ENCODE measurements at places on chromosomes 11 and 22.

- DNase-seq, result peak; percentile 45
These were observed 2.0 kb downstream of the PDGFB start for GRCh38 chr22:39242595-39243438.

- peak; percentile 4 for DNase-seq
These were observed 1.7 kb upstream of the OR52E5 start for GRCh38 chr11:5891216-5891800.

GRCh38 chr11:124748100-124748418 is 4.0 kb downstream of the VSIG2 start:
- DNase-seq, result no peak

GRCh38 chr11:45730014-45730413 is 64.6 kb upstream of the CHST1 start:
- no peak for DNase-seq

DNA sequence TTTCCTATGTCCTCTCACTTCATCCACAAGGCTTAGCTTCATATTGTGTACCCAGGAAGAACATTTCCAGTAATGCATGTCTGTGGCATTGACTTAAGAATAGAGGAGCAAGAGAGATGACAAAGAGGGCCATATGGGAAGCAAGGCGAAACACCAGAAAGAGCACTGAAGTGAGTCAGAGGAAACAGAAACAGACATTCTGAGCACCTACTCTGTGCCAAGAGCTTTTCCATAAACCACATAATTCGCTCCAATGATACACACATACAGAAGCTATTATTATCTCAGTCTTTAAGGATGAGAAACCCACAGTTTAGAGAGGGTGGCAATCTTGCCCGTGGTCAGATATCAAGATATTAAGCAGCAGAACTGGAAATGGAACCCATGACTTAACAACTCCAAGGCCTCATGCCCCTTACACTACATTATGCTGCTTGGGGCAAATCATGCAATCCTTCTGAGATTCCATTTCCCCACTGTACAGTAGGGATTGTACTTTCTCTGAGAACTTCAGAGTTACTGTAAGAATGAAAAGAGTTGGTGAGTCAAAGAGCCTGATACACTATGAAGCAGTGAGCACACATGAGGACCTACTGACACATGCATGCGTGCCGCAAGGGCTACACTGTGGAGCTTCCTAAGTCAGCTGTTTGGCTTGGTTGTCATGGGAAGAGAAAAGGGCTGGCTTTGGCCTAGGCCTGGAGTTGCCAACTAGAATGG is 126.6 kb downstream of the KCNC1 start:
- no peak for DNase-seq

DNA sequence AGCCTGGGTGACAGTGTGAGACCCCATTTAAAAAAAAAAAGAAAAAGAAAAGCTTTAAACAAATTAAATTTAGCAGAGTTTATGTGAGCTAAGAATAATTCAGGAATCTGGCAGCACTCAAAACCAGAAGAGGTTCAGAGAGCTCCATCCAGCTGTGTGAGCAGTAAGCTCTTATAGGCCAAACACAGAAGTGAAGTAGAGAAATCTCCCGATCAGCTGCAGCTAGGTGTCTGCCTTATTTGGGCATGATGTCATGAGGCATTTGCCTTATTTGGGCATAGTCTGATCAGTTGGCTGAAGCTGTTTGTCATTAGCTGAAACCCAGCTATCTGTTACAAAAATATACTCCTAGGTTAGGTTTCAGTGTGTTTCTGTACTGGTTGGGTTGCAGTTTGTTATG is 8.2 kb downstream of the MS4A15 start:
- no peak for DNase-seq

DNA sequence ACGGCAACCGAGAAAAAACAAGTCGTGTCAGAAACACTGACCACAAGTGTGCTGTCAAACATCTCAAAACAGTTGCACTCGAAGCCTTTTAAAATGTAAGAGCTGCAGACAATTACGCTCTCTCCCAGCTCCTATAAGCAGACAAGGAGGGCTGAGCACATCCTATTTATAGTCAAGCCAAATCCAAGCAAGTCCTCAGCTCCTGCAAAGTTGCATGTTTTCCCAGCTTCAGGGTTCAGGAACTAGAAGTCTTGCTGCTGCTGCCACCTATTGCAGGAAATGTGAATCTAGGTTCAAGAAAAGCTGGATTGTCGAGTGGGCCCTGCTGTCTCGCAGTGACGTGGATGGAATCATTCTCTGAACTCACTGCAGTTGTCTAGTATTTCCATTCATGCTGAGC is 15.5 kb downstream of the EFCAB6 start:
- DNase-seq, result peak; percentile 92

DNA sequence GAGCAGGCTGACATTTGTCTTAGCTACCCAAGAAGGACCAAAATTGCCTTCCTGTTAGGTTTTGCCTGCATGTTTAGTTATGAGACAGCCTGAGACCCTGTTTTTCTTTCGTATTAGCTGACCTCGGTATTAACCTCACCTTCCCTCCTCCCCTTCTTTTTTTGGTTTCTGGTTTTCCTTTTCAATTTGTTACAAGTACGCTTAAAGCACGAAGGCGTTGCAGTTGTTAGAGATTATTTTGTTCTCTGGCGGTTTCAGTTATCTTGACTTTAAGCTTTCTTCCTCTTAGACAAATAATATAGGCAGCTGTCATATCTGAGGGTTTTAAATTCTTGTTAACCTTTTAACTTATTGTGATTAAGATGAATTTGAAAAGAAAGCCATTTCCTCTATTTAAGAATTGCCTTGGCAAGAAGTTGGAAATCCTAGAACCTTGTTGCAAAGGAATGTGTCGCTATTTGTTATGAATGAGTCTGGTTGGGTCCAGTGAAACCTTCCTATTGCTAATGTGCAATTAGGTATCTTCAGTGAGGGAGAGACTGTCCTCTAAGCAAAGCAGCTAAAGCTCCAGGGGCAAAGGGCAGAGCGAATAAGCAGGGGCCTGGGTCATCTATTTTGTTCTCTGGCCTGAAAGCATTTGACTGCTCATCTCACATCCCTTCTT is 45.7 kb downstream of the PACS1 start:
- peak; percentile 33 for DNase-seq

- DNase-seq, result no peak
These were observed 10.4 kb downstream of the ZNRF3 start for GRCh38 chr22:28893810-28894209.

DNA sequence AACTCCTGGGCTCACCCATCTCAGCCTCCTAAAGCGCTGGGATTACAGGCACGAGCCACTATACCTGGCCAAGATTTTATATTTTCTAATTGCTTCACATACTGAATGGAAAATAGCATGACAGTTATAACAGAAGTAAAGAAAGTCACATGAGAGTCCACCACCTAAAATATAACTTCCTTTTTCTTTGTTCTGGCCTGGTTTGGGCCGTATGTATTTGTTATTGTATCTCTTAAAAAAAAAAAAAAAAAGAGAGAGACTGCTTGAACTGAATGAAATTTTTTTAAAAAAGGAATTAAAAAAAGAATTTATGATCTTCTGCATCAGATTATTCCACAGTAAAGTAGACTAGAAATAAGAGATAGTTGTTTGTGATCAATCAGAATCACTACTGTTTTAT is 86.0 kb upstream of the GRIK4 start:
- DNase-seq, result no peak

- DNase-seq, result peak; percentile 80
These were observed 2.6 kb upstream of the LTBP3 start for GRCh38 chr11:65560555-65561418.

GRCh38 chr11:47983464-47984397 is 3.4 kb downstream of the PTPRJ start:
- DNase-seq, result peak; percentile 56

- no peak for DNase-seq
These were observed 136.9 kb upstream of the ZC3H12C start for GRCh38 chr11:109956124-109956793.

DNA sequence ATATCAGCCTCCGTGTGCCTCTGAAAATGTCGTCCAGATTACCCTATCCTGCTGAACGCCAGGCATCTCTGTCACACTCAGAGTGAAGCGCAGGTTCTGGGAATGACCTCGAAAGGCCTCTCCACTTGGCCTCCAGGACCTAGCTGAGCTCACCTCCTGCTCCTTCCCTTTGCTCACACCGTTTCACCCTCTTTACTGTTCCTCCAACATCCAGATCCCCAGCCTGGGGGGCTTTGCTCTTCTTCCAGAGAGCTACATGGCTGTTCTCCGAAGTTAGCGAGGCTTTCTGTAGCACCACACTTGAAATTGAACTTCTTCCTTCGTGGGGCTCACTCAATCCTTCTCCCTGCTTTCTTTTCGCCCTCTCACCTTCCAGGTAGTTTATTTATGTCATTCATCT is 27.9 kb downstream of the GLB1L2 start:
- DNase-seq, result no peak

GRCh38 chr22:46065691-46066454 is 84.5 kb upstream of the PPARA start:
- DNase-seq, result no peak

DNA sequence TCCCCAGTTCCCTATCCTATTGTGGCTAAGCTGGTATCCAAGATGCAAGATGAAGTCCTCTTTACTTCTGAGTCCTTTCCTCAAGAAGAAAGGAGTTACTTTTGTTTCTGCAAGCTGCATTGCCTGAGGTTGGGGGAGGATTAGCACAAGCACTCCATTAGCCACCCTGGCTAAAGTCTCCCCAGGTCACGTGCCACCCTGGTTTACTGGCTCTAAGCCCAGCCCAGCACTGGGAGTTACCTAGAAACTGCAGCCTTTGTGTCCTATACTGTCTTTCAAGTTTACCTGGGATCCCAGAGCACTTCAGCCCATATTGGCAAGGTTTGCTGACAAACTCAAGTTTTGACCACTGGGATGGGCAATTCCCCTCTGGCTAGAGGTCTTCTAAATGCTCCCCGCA is 78.4 kb upstream of the DBX1 start:
- no peak for DNase-seq

DNA sequence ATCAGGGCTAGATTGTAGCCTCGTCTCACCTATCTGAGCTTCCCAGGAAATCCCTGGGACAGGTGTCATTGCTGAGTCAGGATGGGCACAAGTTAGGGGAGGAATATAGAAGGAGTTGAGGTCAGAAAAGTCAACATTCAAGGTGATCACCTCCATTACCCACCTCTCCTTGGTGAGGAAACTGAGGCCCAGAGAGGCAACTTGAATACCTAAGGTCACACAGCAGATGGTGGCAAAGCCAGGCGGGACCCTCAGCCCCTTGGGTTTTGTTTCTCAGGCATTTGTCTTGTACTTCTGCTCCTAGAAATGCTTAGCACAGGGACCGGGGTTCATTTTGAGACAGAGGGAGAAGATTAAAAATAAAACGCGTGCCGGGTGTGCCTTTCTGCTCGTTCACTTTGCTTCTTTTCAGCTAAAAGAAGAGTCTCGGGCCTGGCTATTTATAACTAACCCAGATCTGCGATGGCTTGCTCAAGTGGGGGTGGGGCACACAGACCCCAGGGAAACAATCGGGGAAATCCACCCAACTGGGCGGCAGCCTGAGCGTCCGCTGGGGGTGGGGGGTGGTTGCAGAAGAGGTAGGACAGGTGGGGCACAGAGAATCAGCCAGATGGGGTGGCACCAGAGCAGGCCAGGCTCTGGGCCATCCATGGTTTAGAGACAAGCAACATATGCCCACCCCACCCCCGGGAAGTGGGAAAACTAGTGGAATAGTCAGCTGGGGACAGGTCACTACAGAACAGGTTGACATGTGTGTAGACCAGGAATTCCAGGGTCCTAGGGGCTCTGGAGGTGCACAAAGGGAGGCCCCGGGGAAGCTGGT is 3.9 kb upstream of the GNAZ start:
- DNase-seq, result no peak

GRCh38 chr11:95680169-95680929 is 109.2 kb downstream of the FAM76B start:
- DNase-seq, result peak; percentile 94

GRCh38 chr11:95387325-95387724 is 156.3 kb upstream of the SESN3 start:
- no peak for DNase-seq

Data from umbilical cord (tissue), 2 donors.